ENCODE measurements at places on chromosomes 4 and X.

DNA sequence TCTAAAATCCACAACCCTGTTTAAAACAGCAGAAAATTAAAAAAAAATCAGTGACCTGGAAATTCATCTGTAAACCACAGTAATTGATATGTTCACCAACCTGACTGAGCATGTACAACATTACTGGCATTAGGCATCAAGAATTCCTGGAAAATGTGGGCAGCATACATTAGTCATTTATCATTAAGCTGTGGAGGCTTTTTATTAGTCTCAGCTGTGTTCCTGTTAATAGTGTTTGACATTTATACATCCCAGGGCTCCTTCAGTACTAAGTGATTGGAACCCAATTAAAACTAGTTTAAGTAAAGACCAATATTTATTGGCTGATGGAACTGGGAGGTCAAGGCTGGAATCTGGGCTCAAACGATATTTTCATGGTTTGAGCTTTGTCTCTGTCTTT is 227.3 kb upstream of the GIMD1 start:
- no peak for DNase-seq

- peak; percentile 37 for DNase-seq
Measured at GRCh38 chr4:47668810-47669408, 169.0 kb downstream of the CORIN start.

DNA sequence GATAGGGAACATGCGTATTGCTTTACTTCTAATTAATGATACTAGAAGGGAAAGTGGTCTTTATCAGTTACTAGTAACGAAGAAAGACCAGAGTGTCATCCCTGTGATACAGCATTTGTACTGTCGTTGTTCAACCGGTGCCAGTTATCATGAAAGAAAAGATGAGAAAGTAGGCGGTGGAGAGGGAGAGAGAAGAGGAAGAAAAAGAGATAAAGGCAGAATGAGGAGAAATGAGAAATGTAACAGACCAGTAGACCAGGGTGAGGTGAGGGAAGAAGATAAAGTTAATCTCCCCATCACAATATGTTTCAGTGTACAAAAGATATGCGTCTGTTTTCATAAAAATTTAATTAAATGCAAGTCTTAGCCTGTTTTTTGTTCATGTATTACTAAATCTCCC is 135.2 kb upstream of the HPGD start:
- DNase-seq = no peak

DNA sequence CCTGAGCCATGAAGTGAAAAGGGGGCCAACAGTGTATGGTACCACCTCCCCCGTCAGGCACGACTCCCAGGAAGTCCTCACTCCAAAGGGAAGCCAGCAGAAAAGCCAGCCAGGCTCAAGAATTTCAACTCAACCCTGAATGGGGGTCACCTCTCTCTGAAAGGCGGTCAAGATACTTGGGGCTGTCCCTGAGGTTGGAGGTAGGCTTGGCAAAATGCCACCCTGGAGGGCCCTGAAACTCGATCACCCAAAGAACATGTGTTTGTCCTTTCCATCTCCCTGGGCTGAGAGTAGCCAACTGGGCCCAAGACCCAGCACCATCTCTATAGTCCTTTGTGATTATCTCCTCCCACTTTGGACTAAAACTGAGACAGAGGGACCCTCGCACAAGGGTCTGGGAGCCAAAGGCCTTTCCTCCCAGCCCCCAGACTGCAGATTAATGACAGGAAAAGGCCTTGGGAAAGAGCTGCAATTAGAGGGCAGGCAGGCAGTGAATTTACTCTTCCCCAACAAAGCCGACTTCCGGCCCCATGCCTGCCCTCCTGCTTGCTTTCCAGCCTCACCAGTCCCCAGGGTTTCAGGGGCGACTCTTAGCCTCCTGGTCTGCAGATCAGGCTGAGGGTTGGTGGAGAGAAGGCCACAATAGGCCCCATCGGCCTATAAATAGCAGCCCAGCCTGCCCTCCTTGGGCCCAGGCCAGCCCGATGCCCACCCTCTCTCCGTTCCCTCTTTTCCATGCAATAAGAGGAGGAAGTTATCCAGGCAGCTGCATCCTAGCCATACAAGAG is 5.6 kb downstream of the SASH3 start:
- DNase-seq = no peak

DNA sequence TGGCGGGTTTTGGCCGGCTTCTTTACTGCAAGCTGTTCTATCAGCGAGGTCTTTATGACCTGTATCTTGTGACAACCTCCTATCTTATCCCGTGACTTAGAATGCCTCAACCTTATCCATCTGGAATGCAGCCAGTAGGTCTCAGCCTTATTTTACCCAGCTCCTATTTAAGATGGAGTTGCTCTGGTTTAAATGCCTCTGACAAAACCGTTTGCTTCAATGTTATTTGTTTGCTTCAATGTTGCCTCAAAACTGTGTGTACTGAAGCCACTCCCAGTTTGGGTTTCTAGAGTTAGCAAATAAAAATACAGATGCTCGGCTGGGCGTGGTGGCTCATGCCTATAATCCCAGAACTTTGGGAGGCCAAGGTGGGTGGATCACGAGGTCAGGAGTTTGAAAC is 51.6 kb downstream of the ZNF518B start:
- DNase-seq = no peak

DNA sequence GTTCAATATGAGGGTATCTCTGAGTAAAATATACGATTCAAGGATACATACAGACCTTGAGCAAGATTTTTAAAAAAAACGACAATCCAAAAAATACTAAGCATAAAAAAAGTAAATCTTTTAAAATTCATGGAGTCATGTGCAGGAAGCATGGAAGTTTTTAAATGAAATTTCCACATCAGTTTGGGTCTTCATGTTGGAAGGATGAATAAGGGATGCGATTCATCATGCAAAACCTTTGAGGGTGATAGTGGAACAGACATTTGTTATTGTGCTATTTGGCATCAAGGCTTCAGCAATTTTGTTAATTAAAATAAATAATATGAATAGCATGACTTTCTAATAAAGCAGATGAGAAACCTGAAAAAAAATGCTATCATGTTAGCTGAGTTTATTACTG is 815.0 kb upstream of the PCDH10 start:
- no peak for DNase-seq

GRCh38 chr4:107044170-107044569 is 8.1 kb upstream of the DKK2 start:
- no peak for DNase-seq

DNA sequence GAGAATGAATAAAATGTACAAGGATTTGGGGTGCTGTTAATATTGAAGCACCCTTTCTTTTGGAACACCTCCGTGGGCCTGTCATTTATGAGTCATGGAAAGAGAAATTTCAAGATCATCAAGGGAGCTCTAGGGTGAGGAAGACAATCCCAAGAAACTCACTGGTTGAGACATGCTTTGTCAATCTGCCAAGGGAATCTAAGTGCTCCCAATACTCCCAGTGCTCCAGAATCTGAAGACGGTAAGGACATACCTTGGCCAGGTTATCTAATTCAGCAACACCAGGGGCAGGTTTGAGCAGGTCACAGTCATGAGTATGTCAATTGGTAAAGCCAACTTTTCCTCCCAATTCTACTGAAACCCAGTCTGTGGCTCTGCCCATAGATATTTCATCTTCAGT is 556.4 kb upstream of the CPEB2 start:
- no peak for DNase-seq

DNA sequence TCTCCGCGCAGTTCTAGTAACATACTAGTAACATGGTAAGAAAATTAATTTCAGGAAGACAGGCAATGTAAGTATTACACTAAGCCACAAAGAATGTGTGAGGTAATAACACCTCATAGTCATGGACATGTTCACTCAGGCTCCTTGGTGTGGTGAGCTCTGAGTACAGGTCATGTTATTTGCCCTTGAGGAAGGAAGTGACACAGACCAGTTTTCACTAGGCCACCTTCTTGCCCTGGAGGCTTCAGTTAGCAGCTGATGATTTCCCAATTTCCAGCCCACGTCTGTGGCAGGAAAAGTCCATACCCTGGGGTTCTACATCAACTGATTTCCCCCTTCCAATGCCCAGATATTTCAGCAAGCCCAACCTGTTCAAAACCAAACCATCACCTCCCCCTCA is 6.7 kb downstream of the APOO start:
- DNase-seq = peak; percentile 1

- no peak for DNase-seq
Measured at GRCh38 chr4:26030260-26030667, 116.2 kb downstream of the SMIM20 start.

- DNase-seq = peak; percentile 37
Measured at GRCh38 chr4:184668511-184669114, 19.1 kb downstream of the PRIMPOL start.

- DNase-seq = no peak
Measured at GRCh38 chr4:120835342-120835741, 87.2 kb downstream of the PRDM5 start.

- DNase-seq = no peak
Measured at GRCh38 chr4:143185253-143186107, 763 bp downstream of the USP38 start.

DNA sequence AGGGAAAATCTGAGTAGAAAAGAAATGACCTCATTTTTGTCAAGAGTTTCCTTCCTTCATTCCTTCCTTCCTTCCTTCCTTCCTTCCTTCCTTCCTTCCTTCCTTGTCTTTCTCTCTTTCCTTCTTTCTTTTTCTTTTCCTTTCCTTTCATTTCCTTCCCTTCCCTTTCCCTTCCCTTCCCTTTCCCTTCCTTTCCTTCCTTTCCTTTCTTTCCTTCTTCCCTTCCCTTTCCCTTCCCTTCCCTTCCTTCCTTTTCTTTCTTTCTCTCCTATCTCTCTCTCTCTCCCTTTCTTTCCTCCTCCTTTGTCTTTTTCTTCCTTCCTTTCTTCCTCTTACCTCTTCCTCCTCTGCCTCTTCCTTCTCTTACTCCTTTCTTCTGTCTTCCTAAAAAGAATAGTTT is 347.6 kb downstream of the FAM47A start:
- DNase-seq = no peak

DNA sequence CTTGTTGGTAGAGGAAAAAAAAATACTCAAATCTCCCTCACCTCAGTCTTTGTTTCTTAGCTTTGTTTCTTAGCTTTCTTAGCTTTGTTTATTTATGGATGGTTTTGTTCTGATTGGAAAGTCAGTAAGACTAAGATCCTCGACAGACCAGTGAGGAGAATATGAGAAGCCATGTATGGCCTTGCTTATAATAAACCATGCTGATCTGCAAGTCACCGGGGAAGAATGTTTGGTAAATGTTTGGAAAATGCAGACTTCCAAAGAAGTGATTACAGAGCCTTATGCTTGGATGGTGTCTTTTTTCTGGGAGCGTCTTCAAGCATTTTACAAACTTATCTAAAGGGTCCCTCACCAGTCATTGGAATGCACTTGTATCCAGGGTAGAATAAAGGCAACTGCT is 90.1 kb upstream of the NOCT start:
- DNase-seq = no peak

- DNase-seq = no peak
Measured at GRCh38 chrX:30706216-30706775, 53.1 kb downstream of the GK start.

DNA sequence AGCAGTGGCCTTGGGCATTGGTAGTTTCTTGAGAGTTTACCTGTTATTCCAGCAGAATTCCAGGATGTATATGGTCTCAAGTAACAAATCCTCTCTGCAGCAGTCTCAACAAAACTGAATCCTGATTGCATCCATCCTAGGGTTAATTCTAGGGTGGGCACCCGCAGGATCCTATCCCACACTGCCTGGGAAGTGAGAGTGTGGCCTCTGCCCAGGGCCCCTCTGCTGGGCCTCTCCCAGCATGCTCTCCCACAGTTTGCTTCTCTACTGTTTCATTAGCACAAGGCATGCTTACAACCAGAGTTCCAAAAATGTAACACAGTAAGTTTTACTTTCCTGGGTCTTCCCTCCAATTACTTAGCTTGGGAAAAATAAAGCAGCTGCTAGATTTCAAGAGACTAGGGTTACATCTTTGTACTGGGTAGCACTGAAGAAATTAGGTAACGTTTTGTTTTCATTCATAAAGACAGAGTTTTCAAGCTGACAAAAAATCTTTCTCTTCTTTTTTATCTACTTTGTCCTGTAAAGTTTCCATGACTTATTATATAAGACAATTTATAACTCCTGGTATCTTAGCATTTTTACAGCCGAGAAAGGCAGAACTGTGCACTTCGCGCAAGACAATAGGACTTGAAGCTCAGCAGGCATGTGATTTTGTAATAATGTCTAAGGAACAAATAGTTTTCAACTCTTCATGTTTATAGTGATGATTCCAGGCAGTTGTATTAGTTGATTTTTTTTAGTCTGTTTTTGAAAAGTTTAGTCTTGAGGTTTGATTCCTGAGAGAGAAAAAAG is 131.2 kb upstream of the PCDH18 start:
- DNase-seq = no peak

GRCh38 chr4:113101669-113102068 is 52.2 kb downstream of the ANK2 start:
- no peak for DNase-seq

- DNase-seq = no peak
Measured at GRCh38 chr4:83247415-83248357, 36.9 kb downstream of the COQ2 start.

DNA sequence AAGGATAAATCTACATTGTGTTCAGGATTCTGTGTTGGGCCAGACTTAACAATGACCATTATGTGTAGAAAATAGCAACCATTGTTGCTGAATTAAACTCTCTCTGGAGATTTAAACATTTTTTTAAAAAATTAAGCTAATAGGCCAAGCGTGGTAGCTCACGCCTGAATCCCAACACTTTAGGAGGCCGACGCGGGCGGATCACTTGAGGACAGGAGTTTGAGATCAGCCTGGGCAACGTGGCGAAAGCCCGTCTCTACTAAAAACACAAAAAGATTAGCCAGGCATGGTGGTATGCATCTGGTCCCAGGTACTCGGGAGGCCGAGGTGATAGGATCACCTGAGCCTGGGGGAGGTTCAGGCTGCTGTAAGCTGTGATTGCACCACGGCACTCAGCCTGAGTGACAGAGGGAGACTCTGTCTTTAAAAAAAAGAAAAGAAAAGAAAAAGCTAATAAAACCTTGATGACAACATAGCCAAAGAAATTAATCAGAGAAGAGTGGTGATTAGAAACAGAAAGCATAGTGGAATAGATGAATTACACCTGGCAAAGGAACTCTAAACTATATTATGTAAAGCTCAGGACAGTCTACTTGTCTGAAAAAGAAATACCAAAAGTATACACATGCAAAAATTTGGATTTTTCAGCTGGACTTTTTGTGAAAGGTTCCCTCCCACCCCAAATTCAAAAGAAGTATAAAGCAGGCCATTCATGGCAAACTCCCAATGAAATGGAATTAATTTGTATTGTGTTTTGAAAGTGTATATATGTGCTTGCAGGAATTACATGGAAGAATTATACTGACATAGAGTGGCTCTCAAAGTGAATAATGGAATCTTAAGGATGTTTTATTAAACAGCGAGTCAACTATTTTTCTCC is 21.9 kb downstream of the PLS3 start:
- no peak for DNase-seq

GRCh38 chr4:182826391-182826790 is 90.8 kb downstream of the DCTD start:
- no peak for DNase-seq

GRCh38 chrX:55107911-55108310 is 19.1 kb downstream of the PAGE2 start:
- DNase-seq = no peak

DNA sequence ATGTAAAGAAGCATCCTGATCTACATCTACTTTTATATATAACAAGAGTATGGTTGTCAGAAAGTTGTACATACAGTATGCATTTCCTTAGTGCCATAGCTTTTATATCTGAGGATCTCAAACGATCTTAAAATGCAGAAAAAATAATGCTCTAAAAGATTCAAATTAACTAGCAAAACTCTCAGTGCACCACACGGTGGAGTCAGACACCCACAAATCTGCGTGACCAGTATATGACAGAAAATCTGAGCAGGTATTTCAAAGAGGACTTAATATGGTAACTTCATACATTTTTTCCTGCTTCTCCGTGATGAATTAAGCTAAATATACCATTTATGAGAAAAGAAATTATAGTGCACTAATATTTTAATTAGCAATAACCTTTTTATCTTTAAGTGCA is 803.0 kb downstream of the DMD start:
- DNase-seq = no peak

Data from CD4-positive, alpha-beta T cell treated with Interleukin-15 for 4 hours (primary cell).